Neuronal stem cell (in vitro differentiated cells): ENCODE measurements at places on chromosomes 4 and X.
A peak's percentile ranks its signal among the peaks of the same experiment; 100 is the strongest.

GRCh38 chr4:4377191-4377590 lies 9.7 kb upstream of the NSG1 start:
- DNase-seq: no peak

GRCh38 chrX:149938881-149939654 lies 777 bp upstream of the EOLA2 start:
- peak; percentile 83 for DNase-seq

GRCh38 chrX:106613277-106613676 lies 1.5 kb downstream of the RADX start:
- DNase-seq: no peak

- no peak for DNase-seq
These were observed 164.7 kb downstream of the SPCS3 start for GRCh38 chr4:176484301-176484984.

DNA sequence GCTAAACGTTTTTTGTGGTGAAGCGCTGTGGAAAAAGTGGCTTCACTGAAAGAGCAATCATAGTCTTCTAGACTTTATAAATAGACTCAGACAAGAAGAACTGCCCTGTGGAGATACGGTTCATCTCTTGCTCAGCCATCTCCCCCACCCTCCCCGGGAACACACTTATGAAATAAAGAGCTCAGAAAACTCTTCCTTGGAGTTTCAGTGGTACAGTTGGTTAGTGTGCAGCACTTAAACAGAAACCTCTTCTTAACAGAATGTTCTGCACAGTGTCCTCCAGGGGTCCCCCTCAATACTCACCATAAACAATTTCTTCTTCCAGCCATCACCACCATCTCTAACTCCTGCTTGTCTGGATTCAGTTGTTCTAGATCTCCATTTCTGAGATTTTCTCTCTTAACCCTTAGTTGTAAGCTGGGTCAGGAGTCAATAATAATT lies 313.0 kb downstream of the ARHGAP10 start:
- no peak for DNase-seq

DNA sequence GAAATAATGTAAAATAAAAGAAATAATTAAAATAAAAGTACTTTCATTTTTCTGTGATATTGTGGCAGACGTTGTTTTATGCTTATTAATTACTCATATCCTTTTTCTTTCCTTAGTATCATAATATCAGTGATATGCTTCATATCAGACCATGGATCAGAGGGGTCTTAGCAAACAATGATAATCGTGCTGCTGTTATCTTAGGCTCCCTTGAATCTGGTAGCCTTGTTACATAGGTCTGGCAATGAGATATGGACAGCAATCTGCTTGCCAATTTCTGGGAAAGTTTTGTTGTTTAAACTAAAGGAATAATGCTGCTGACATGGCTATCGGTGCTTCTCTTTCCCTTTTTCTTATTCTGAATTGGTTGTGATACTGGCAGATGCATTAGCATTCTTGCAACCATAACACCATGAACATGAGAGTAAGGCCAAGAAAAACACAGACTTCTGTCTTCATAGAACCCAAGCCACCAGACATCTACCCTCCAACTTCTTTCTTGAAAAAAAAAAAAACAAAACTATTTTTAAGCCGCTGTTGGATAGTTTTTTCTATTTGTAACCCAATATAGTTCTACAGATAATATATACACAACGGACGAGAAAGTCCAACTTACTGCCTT lies 16.4 kb downstream of the EPHA5 start:
- DNase-seq: no peak

DNA sequence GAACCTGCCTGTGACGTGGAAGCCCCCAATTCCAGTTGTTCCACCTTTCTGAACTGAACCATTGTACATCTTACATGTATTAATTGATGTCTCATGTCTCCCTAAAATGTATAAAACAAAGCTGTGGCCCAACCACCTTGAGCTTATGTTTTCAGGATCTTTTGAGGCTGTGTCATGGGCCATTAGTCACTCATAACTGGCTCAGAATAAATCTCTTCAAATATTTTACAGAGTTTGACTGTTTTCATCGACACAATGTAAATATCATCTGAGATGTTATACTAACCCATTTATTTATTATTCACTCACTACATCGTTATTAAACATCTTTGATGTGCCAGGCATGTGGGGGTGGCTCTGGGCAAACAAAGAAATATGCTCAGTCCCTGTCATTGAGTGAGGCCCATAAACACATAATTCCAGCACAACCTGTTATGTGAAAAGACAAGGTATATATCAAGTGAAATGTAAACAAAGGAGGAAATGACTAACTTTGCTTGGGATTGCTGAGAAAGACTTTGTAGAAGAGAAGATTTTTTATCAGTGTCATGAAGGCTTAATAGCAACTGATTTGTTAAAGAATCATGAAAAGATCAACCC lies 34.5 kb upstream of the PPM1K start:
- DNase-seq: no peak

DNA sequence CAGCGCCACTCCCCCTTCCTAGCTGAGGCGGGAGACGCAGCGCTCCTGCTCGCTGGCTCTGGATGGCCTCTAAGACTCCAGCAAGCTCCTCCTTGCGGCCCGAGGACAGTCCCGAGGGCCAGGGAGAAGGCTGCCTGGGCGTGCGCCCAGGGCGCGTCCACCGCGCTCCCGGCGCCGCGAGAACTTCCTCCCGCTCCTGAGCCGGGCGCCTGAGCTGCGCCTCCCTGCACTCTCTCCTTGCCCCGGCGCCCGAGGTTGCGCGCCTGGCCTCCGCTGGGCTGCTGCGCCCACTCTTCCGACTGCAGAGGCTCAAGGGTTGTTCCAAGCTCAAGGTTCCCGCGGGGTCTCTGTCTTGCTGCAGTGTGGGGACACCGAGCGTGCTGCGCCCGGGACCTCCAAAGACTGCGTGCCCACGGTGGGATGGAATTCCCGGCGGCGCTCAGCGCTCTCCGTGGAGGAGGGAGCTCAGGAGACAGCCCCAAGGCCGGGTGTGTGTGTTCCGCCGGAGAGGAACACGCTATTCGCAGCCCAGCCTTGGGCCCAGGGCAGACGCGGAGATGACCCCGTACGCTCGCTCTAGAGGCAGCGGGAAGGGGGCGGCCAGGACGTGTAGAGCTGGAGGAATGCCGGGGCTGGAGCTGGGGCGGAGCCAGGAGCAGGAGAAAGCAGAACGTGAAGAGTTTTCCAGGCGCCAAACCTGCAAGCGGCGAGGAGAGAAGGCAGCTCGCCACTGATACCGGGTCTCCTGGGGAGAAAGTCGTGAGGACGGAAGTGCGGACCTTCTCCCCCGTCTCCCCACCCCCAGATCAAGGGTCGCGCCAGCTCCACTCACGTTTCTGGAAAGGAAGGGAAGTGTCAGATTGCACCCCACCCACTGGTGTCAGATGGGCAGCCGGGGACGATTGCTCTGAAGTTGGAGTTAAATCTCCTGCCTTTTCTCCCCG lies at the start of gene ARHGAP6:
Gene ARHGAP6, minus strand, starts transcription at position 753 of the 944 bp plus-strand sequence. CDS start 1,092 bp downstream, outside the sequence.
- peak; percentile 36 for DNase-seq

- no peak for DNase-seq
These were observed 270.1 kb downstream of the QDPR start for GRCh38 chr4:17241835-17242234.

DNA sequence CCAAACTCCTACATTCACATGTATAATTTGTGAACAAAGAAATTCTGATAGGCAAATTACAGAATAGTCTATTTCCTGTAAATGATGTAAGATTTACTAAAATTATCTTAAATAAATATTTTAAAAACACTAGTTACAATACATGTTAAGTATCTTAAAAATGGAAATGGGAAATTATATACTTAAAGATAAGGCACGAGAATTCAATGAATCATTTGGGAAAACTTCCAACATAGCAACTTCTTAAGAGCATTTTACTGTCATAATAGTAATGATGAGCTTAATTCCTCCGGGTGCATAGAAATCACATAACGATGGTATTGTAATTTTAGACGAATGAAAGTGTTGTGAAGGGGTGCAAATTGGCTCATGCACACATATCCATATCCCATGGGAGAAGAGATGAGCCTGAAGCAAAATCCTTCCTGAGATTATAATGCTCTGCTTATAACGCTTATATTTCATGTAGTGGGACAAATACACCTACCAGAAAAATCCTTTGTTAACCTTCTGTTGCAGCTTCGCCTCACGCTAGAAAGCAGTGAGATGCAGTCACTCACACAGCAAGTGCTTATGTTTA lies 873.5 kb downstream of the PDHA2 start:
- DNase-seq: no peak

GRCh38 chr4:182454440-182455013 lies 211.3 kb downstream of the TENM3 start:
- no peak for DNase-seq

DNA sequence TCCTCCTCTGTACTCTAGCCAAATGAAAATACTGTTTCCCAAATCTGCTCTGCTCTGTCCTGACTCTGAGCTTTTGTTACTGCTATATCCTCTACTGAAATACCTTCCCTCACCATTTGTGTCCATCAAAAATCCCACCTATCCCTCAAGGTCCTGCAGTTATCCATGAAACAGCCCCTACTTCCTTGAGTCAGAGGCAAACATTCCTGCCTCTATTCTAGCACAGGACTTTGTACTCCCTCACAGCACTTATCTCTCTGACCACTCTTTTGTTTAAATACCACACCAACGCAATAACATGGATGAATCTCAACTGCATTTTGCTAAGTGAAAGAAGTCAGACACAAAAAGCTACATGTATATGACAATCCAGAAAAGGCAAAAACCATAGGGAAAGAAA lies 10.5 kb upstream of the RNF128 start:
- no peak for DNase-seq

- DNase-seq: no peak
These were observed 325.2 kb downstream of the MAPK10 start for GRCh38 chr4:86034616-86035015.

DNA sequence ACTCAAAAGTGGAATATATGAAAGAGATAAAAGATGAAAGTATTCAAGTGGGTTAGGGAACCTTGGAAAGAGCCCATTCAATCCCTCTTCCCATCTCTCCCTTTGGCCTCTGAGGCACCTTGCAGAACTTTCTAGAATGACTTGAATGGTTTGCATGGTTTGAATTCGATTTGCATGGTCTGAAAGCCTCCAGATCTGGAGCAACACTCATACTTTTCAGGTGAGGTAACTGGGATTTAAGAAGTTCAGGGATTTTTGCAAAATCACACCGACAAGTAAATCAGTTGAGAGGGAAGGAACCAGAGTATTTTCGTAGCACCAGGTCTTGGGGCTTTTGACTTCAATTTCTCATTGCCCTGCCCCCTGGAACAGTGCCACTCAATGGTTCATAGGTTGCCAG lies 476.0 kb upstream of the FTHL17 start:
- no peak for DNase-seq

DNA sequence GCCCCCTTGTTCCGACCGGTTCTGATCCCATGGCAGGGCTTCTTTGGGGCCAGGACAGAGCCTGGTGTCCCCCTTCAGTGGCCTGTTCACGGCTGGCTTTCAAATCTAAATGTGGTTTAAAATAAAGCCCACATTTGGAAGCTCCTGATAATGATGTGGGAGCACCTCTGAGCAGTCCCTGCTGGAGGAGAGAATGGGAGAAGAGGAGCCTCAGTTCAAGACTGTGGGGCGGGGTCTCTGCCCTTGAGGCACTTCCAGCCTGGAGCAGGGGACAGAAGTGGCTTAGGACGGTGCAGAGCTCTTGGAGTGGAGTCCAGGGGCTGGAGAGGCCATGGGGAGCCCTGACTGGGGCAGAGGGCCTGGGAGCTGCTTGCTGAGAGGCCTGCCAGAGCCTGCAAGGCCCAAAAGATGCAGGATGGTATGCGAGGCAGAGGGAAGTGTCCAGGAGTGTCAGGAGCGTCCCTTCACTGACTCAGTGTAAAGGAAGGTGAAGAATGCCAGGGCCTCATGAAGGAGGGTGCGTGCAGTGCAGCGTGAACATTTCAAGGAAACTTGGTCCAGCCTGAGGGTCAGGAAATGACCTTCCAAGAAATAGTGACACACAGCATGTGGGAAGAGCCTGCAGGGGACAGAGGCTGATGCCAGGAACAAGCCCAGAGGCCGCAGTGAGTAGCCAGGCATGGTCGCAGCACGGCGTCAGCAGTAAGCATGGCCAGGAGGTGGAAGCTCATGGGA lies 21.1 kb upstream of the TADA2B start:
- DNase-seq: no peak

GRCh38 chr4:38870098-38870808 lies 2.6 kb downstream of the FAM114A1 start:
- no peak for DNase-seq

DNA sequence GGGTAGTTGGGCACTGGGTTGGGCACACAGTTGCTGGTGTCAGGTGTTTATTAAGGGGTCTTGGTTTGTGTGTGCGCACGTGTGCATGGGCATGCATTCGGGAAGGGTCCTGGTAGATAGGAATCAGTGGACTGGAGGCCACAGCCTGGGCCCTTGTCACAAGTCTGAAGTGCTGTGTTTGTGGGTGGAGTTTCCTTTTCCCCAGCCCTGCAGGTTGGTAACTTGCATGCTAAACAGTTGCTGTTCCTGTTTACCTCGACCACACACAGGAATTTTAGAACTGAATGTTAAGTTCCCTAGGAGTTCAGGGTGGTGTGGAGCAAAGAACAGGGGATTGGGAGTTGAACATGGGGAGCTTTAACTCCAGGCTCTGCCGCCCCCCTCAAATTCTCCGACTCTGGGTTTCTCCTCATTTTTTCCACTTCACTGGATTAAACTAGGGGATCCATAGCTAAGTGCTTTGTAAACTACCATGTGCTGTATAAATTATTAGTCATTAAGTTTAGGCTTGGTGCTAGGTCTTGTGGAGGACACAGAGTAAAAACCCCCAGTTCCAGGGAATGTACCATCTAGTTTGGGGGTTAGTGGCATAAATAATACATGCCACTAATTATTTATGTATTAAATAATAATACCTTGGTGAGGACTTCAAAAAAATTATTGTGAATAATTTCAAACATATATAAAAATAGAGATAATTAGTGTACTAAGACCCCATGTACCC lies 49.0 kb downstream of the STARD8 start:
- no peak for DNase-seq

DNA sequence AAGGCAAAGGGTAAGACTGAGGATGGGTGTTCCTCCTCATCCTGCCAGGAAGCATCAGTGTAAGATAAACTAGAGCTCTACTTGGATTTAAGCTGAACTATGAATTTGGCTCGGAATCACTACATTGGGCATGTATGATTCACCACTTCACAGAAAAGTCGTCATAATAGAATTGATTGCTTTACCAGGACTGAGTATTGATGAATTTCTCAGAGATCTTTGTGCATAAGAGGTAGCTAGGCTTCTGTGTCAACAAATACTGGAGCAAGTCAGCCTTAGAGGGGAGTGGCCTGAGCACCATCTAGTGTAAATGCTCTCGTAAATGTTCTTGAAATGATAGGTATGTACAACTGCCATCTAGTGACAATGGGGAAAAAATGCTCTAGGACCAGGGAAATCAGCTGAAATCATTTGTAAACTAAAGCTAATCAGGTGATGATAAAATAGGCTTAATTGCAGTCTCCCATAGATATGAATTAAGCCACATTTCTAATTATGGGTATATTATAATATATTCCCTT lies 309.5 kb upstream of the FMR1 start:
- DNase-seq: no peak

DNA sequence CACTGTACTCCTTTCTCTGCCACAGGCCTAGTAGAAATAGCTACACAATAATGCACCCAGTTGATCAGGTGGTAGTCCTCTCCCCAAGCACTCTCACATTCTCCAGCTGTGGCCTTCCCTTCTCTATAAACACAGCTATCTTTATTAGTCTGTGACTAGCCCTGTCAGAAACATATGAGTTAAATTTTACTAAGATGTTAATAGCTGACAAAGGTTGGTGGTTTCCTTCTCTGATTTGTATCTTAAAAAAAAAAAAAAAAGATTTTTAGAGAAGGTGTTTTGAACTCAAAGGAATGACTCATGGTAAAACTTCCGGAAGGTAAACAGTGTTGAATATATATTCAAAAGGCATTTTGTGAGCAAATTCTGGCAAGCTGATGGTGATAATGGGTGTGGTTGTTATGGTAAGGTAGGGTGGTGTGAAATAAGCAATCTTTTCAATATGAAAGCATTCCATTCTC lies 327.4 kb downstream of the PPP3CA start:
- no peak for DNase-seq
